ENCODE measurements at places on chromosomes 6 and 20.

- H3K36me3 ChIP-seq = no peaks in the 10 kb centered on the region
- no peaks in the 10 kb centered on the region for H3K27me3 ChIP-seq
- no peak overlapping the region for H3K4me3 ChIP-seq
- peaks cover 14% of the 10 kb centered on the region for H3K4me1 ChIP-seq
- H3K27ac ChIP-seq = no peak overlapping the region
These were observed 16.5 kb downstream of the RIPOR2 start for GRCh38 chr6:24919056-24919892.

DNA sequence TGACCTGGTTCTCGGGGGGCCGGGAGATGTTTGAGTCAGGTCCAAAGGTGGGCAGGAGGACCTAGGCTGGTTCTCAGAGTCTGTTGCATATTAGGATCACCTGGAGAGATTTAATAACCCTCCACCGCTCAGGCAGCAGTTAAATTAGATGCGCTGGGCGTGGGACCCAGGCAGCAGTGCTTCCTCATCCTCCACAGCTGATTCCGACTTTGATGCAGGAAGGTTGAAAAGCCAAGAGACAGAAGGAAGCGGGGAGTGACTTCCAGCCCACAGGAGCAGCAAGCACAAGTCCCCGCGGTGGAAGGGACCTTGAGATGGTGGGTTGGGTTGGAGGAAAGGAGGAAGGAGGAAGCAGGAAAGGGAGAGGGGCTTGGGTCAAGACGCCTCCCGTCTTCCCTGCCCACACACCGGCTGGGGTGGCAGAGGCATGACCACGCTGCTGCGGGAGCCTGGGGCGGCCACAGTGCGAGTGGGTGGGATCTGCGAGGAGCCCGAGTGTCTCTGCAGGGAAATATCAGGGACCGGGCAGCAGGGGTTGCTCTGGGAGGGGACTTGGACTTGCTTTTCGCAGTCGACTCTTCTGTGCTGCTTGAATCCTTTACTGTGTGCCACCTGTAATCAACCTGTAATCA is 146.0 kb downstream of the PHACTR3 start:
- no peaks in the 10 kb centered on the region for H3K27me3 ChIP-seq
- no peak for DNase-seq
- no peaks in the 10 kb centered on the region for H3K4me1 ChIP-seq
- no peaks in the 10 kb centered on the region for H3K36me3 ChIP-seq
- no peak overlapping the region for H3K27ac ChIP-seq

GRCh38 chr20:6765469-6766058 is 1.9 kb upstream of the BMP2 start:
- H3K27ac ChIP-seq = no peak overlapping the region
- no peak overlapping the region for H3K4me3 ChIP-seq
- peaks cover 5% of the 10 kb centered on the region for H3K4me1 ChIP-seq
- DNase-seq = no peak
- peaks cover 10% of the 10 kb centered on the region for H3K27me3 ChIP-seq

DNA sequence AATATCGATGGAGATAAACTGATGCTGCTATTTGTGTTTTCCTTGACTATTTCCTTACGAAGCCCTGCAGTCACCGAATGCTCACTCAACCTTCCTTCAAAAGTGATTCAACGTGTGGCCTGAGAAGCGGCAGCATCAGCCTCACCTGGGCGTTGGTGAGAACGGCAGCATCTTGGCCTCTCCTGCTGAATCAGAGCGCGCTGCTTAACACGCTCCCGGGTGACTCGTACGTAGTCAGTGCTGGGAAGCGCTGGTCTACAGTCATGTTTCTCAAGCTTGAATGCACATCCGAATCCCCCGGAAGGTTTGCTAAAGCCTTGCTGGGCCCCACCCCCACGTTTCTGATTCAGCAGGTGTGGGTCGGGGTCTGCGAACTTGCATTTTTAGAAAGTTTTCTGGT is 214.1 kb upstream of the RREB1 start:
- no peaks in the 10 kb centered on the region for H3K4me1 ChIP-seq
- no peak for DNase-seq
- no peaks in the 10 kb centered on the region for H3K27me3 ChIP-seq

GRCh38 chr6:33857932-33858475 is 54.2 kb upstream of the MLN start:
- no peak for DNase-seq
- H3K4me1 ChIP-seq = no peaks in the 10 kb centered on the region

- no peak overlapping the region for H3K4me3 ChIP-seq
- no peak for DNase-seq
- H3K36me3 ChIP-seq = no peaks in the 10 kb centered on the region
- H3K27ac ChIP-seq = no peak overlapping the region
These were observed 35.5 kb upstream of the ADTRP start for GRCh38 chr6:11814106-11814505.

DNA sequence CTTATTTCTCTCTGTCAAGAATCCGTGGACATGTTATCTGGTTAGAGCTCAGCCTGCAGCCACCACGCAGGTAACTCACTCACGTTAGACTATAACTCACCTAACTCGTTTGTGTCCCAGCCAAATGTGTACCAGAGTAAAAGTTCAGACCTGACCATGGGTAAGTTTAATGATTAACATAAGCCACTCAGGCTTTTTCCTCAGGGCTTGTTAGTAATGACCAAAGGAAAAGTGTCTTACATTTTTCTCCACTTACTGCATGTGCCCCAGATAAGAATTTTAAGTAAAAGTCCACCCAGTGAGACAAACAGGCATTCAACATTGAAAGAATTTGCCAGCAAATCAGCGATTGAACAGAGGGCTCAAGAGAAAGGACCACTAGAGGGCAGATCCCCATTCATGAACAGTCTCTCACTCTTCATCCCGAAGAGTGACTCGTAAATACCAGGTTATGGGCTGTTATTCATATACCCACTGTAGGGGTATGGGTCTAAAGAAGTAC is at the start of gene PKHD1:
PKHD1 (minus strand) TSS at position 116 of the 502 bp plus-strand sequence. CDS start 2,680 bp downstream, outside the sequence.
- H3K4me1 ChIP-seq = no peaks in the 10 kb centered on the region
- peak; percentile 29 for DNase-seq
- H3K36me3 ChIP-seq = no peaks in the 10 kb centered on the region
- H3K4me3 ChIP-seq = no peak within 1 kb of the TSS

DNA sequence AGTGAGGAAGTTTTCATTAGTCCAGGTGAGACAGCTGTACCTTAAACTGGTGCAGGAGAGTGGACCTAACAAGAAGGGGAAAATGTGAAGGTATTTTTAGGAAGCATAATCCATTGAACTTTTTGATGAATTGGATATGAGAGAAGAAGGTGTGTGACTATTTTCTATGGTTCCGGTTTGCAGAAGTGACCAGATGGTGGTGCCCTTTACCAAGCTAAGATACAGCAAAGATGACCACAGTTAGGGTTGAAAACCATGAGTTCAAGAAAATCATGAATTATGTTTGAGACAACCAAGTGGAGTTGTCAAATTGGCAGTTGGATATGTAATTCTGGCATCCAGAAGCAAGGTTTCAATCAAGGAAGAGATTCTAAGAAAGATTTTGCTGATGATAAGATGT is 61.9 kb upstream of the NRSN1 start:
- H3K4me1 ChIP-seq = no peaks in the 10 kb centered on the region
- peak; percentile 22 for DNase-seq
- H3K4me3 ChIP-seq = no peak overlapping the region

Measured in iPS DF 6.9 (cell line).